ENCODE measurements at places on chromosomes 5 and 9.
A peak's percentile ranks its signal among the peaks of the same experiment; 100 is the strongest.

- no peak for DNase-seq
Observed at GRCh38 chr9:95118596-95118995, 198.9 kb downstream of the FANCC start.

- DNase-seq: no peak
Observed at GRCh38 chr5:159901308-159901707, 15.0 kb upstream of the ADRA1B start.

GRCh38 chr5:97355775-97356174 is 172.7 kb upstream of the RIOK2 start:
- DNase-seq: no peak

DNA sequence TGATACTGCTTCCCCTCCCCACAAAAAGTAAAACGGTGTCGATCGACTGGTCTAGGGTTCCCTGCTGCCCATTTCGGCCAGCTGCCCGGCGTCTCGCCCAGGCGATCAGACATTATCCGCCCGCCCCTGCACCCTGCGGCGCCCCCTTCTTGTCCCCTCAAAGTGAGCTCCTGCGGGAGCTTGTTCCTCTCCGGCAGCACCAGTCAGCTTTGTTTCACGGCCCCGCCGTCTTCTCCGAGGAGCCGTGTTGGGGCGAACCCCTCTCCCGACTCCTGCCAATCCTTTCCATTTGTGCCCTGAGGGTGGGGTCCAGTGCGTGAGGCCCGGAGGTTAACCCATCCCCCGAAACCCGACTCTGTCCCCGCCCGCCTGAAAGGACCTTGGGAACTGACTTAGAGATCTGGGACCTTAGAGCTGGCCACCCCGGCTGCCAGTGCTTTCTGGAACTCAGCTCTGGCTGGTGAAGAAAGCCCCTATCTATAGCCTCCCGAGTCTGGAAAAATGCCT is 518 bp downstream of the UBE2B start:
- DNase-seq: peak; percentile 20

DNA sequence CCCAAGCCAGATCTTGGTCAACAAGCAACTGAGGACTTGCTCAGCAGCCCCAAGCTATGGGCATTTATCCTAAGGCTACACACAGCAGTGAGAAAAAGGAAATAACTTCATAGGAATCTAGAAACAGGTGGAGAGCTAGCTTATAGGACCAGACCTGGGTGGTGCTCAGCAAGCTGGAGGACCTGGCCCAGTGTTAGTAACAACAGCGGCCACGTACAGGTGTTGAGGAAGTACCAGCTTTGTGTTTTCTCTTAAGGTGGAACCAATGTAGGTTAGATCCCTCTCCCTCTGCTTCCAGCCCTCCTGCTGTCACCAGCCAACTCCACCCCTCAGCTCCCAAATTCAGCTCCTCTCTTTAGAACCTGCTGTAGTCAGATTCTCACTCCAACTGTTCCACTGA is 43.4 kb downstream of the IRF1 start:
- DNase-seq: no peak

DNA sequence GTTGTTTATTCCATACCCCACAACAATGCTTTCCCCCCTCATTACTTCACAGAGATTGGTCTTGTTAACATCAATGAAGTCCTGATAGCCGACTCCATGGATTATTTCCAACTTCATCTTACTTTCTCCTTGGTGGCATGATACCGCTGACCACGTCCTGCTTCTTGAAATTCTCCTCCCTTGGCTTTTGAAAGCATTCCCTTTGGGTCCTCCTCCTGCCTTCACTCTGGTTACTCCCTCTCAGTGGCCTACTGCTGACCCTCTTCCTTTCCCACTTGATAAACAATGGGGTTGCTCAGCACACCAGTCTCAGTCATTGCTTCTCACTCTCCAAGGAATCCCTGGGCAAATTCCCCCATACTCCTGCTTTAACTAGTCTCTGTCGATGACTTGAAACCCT is 283.9 kb downstream of the SEC61B start:
- no peak for DNase-seq

DNA sequence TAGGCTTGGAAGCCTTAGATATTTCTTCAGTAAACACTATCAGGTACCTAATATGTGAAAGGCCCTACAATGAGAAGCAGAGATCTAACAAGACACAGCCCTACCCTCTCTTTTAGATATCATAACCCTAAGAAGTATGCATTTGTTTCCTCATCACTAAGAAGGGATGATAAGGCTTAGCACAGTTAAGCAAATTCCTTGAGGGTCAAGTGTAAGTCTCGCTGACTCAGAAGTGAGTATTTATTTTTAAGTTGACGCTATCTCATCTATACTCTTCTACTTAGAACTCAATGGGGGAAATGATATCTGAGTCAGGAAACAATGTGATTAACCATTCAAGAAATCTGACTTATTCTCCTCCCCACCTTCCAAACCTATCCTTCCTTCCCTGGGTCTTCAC is 149.7 kb downstream of the ESM1 start:
- DNase-seq: no peak

GRCh38 chr9:22990349-22990748 is 543.7 kb downstream of the DMRTA1 start:
- DNase-seq: no peak

- DNase-seq: no peak
Observed at GRCh38 chr5:180376511-180376910, 23.4 kb upstream of the GFPT2 start.

- DNase-seq: peak; percentile 59
Observed at GRCh38 chr9:14768405-14769229, 46.1 kb upstream of the CER1 start.

DNA sequence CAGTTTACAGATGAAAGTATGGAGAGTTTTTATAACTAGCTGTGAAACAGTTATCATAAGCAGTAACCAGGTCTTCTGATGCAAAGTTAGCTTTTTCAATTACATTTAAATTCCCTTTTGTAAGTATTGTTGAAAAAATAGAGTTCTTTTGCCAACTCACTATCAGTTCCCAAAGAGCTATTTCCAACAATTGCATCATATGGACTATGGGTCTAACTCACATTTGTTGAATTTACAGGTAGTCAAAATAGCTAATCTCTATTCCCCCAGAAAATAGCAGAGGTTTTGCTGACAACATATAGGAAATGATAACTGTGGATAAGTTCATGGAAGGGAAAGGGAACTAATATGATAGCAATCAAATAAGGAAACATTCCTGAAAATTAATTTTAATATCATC is 1.4 kb downstream of the SPINK1 start:
- no peak for DNase-seq

GRCh38 chr9:133238272-133238850 is 29.3 kb upstream of the OBP2B start:
- DNase-seq: peak; percentile 92
